Right ventricle myocardium superior (tissue), 1 donor: ENCODE measurements at places on chromosomes 5 and 9.

- DNase-seq: no peak
Observed at GRCh38 chr5:107512029-107512428, 158.7 kb downstream of the EFNA5 start.

DNA sequence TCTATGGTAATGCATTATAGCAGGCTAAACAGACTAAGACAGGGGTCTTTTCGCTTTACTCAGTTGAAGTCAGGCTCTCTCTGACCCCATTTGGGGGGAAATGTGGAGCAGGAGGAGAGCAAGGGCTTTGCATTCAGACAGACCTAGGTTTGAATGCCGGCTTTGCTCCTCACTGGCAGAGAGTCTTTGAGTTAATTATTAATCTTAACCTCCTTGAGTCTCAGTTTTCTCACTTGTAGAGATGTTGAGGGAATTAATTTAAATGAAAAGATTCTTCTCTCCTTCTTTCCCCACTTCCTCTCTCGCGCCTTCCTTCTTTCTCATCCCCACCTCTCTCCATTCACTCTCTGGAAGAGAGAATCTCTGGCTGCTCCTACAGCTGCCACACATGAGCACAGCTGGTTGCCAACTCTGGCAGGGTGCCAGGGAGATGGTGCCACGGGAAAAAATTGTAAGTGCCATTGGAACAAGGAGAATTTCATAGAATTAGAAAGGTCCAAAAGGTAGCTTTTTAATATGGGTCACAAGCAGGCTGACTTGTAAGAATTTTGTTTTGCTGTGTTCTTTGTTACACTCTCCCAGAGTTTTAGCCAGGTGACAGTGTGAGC, 25.2 kb upstream of the GLRA1 start:
- no peak for DNase-seq

DNA sequence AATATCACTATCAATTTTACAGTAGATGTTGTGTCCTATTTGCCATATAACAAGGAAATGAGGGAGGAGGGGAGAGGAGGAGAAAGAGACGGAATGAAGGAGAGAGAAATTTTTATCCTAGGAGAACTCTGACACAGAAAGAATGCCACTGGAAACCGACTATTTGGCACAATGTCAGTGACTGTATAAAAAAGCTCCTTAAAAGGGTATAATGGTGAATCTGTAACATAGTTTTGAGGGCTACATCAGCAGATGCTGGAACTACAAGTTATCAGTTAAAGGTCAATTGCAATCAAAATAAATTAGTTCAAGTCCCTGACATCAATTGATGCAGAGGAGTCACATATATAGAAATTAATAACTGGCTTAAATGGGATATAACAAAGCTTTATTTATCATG, 5.7 kb downstream of the EDIL3 start:
- no peak for DNase-seq

- DNase-seq: no peak
Observed at GRCh38 chr9:77843076-77843870, 188.3 kb downstream of the GNAQ start.

- no peak for DNase-seq
Observed at GRCh38 chr5:170296935-170297588, 515 bp downstream of the LCP2 start.

DNA sequence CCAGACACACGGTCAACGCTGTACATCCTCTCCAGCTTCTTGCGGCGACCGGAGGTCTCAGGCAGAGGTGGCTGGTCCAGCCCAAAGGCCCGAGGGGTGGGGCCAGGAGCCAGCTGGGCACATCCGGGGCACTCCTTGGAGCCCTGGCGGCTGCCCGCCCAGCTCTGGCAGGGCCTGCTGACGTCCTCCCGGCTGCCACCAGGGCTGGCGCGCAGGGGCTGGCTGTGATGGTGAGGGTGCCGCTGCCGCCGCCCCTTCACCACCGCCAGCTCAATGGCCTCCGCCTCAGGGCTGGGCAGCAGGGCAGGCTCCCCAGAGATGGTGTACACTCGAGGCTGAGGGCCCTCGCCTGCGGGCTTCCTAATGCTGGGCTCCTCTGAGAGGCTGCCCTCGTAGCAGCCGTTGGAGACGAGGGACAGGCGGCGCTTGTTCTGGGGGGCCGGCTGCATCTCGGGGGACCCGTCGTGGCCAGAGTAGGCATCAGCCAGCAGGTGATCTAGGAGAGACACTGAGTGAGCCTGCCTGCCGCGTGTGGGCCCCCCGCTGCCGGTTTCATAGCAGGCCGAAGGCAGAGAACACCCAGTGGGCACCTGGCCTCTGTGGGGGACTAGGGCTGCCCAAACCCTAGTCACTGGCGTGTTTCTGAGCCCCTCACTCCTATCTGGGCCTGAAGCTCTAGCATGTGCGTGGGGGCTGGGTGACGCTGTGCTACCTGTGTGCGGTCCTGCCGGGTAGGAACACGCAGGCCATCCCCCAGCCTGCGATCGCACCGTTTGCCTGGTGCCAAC, 1.5 kb downstream of the NSMF start:
- peak; percentile 43 for DNase-seq

- DNase-seq: no peak
Observed at GRCh38 chr9:9799287-9799686, 813.5 kb downstream of the PTPRD start.

- DNase-seq: no peak
Observed at GRCh38 chr5:39520232-39520572, 95.4 kb upstream of the DAB2 start.

- no peak for DNase-seq
Observed at GRCh38 chr5:16550316-16550952, 66.4 kb downstream of the RETREG1 start.

- DNase-seq: no peak
Observed at GRCh38 chr9:98147582-98147981, 28.6 kb upstream of the TRIM14 start.

DNA sequence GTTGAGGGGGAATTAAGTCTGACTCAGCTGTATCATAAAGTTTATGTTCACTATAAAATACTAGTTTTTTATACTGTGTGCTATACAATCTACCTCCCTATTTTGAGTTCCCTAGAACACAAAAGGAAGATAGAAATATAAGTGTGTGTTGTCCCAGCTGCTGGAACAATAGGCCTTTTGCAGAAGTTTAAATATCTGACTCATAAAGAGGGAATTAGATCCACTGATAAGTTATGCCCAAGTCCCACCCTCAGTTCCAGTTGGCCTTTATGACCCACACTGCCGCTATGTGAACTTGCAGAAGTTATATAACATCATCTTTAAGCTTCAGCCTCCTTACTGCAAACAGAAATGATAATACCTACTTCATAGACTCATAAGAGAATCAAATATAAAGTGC, 88.5 kb upstream of the DAB2 start:
- DNase-seq: no peak

DNA sequence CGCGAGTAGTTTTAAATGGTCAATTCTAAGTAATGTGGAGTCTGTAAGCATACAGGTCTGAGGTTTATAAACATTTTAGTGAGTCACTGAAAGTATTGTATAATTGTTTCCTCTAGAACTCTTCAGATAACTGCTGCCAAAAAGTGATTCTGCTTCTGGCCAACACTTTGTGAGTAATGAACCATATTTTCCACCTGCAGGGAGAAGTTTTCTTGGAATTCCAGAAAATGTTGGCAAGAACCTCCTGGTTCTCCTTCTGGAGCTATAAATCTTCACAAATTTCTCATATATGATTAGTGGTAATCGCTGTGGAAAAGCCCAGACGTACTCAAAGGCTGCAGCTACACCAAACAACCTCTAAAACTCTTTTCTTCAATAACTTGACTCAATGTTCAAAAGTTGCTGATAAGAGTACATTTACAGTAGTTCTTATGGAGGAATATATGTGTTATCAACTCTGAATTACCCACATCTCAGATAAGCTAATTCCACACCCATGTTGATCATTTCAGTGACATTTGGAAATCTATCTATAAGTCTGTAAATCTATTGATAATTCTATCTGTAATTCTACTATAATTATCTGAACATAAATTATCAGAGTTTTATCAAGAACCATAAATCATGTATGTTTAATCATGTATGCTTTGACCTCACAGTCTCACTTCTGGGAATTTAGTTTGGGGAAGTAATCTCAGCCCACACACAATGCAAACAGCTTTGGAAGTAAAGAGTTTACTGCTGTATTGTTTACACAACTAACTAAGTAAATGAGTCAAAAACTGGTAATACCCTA, 74.1 kb downstream of the FNBP1 start:
- no peak for DNase-seq

- DNase-seq: no peak
Observed at GRCh38 chr9:123562844-123563346, 206.9 kb downstream of the CRB2 start.

- DNase-seq: peak; percentile 47
Observed at GRCh38 chr5:63401436-63402046, 560.7 kb downstream of the HTR1A start.

- peak; percentile 87 for DNase-seq
Observed at GRCh38 chr5:181207214-181207959, 2.4 kb upstream of the TRIM7 start.

DNA sequence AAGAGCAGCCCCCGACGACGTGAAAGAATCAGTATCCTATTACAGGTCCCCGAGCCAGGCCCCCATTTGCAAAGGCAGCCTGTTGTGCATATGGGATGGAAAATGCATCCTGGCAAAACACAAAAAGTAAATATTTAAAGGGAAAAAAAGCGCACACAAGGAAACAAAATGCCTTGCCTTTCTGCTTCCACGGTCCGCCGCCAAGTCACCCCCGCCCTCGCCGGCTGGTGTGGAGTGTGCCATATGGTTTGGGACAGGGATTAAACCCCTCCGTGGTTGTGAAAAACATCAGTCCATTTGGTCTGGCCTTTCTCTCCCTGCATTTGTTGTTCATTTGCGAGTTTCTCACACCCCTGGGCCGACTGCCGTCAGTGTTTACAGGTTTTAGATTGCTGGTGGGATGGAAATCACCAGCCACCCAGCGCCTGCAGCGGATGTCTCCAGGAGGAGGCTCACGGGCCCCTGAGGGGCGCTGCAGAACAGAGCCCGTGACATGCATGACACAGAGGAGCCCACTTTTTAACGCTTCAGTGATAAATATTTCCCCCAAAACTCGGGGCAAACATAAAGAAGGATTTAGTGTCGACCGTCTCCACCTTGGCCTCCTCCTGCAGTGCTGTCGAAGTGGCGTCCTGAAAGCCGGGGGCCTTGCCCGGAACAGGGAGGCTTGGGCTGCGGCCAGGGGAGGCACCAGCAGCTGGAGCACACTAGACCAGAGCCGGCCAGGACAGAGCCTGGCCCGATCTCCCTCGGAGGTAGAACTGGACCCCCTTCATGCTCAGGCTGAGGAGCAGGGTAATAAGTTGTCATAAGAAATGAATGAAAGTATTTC, 161.5 kb downstream of the HSD17B3 start:
- no peak for DNase-seq

DNA sequence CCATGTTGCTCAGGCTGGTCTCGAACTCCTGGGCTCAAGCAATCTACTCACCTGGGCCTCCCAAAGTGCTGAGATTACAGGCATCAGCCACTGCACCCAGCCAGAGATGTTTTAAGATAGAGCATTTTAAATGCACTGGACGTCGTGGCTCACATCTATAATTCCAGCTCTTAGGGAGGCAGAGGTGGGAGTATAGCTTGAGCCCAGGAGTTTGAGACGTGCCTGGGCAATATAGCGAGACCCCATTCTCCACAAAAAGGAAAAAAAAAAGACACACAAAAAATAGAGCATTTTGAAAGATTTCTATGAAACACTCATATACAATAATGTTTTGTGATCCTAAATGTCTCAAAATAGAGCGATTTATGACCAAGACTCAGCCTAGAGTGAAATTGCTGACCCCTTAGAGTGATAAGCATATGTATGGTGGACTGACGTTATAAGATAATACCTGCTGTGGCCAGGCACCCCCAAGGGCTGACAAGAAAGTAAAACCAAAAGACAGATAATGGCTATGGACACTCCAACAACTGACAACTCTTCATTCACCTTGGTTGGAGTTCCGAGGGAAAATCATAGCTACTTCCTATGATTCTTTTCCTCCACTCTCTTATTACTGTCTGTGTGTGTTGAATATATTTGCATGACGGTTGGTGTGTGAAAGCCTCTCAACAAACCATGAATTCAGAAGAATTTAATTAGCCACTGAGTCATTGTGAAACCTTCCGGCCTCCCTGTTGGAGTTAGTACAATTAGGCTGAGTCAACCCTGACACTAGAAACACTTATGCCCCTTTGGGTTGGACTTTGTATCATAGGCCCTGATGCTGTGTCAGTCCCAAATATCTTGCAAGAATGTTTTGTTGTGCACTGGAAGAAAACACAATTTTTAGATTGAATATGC, 526.5 kb upstream of the NUDT12 start:
- no peak for DNase-seq

GRCh38 chr5:150009671-150010387, 9.3 kb downstream of the HMGXB3 start:
- DNase-seq: no peak
